ENCODE measurements at places on chromosomes 3 and 15.

DNA sequence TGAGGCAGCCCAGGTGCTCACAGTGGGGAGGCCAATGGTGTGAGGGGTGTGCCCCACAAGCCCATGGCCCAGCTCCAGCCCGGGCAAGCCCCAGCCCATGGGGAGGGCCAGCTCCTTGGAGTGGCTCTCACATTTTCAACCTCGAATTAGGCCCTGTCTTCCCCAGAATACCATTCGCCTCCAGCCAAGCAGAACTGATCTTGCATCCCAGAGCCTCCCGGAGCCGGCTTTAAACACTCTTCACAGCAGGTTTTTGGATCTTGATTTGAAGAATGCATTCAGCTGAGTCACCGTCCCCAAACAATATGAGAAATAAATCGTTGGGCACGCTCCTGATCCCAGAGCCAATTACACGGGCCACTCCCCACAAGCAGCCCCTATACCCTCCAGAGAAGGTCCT lies 23.7 kb downstream of the TPRA1 start:
- DNase-seq = no peak

GRCh38 chr3:32596909-32597369 lies 26.3 kb upstream of the DYNC1LI1 start:
- DNase-seq = no peak

- DNase-seq = peak; percentile 24
These were observed 161.8 kb upstream of the TBL1XR1 start for GRCh38 chr3:177358977-177359592.

- no peak for DNase-seq
These were observed 109.1 kb downstream of the RFTN1 start for GRCh38 chr3:16404349-16404895.

DNA sequence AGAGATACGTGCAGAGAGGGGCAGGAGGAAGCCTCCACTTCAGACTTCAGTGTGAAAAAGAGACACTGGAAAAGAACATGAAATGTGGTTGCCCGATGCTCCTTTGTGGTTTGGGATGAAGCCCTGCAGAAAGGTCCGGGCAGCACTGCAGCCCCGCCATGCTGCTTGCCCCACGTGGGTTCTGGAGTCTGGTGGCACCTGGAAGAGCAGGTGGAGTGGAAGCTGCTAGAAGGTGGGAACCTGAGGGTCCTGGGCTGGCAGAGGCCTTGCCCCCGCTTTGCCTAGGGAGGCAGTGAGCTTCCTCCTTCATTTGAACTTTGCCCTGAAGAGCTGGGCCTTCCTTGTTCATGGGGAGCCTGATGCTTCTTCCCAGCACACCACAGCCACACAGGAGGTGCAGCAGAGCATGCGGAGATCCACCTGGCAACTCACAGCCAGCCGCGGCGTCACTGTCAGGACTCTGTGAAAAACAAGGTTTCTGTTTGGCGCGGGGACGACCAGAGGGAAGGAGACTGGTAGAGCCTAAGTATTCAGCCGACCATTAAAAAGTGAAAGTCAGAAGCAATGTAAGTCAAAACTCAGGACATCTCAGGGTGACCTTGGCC lies 59.0 kb downstream of the APBA2 start:
- no peak for DNase-seq

- no peak for DNase-seq
These were observed 142.4 kb downstream of the ANXA2 start for GRCh38 chr15:60255390-60255789.

DNA sequence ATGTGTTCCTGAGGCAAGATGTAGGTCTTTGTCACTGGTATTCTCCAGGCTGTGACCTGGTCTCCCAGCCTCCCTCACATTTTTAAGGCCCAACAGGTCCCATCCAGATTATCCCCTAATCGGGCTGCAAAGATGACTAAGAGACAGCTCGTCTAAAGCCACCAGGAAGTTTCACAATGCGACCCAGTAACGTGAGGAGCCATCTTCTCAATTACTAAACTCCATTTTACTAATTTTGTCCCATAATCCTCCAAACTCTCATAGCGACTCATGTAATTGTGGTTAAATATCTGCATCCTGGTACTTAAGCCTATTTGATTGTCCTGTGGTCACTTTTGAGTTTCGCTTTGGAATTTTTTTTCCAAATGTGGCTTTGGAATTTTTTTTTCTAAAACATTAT lies 8.7 kb upstream of the PLA2G4F start:
- DNase-seq = no peak

DNA sequence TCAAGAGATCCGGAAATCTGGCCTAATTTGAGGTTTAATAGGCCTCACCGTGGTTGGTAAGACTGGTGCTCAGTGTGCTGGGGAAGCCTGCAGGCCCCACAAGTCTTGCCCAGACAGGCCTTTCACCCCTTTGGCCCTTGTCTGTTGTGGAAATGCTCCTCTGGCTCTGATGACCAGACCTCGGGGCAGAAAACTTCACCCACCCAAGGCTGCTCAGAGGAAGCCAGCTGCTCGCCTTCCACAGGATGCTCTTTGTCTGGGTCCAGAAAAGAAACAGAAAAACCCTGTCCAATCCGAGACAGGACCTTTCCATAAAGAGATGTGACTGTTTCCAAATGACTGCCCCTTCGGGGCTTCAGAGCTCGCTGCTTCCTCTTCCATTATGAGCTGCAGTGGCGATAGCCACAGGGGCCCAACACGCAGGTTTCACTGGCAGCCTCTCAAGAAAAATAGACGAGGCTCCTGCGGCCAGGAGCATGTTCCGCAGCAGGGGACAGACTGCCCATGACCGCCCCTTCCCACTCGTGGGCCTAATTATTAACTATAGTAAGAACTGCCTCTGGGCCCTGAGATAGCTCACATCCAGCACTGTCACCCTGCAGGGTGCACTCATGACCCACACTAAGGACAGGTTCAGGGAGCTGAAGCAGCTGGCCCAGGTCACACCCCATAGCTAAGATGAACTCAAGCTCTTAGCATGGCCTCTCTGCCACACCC lies 6.8 kb upstream of the SNX22 start:
- no peak for DNase-seq

DNA sequence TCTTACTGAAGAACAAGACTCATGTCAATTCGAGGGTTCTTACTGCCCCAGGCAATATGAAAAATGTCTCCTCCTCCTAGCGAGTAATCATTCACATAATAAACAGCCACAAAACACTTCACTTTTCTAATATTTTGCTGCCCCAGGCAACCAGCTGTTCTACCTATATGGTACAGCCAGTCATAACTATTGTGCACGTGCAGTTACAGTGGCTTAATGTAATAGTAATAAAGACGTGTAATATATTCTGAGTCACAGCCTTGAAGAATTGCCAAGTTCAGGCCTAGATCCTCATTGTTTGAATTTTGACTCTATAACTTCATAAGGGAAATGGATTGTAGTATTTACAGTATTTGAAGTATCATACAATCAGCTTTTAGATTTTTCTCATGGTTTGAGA lies 1250.0 kb upstream of the GBE1 start:
- no peak for DNase-seq

GRCh38 chr15:67077641-67078215 lies 12.3 kb downstream of the SMAD3 start:
- DNase-seq = no peak

- DNase-seq = no peak
These were observed 33.6 kb upstream of the ZBTB38 start for GRCh38 chr3:141334627-141335250.

GRCh38 chr3:193870376-193871219 lies 265.4 kb upstream of the HES1 start:
- no peak for DNase-seq

DNA sequence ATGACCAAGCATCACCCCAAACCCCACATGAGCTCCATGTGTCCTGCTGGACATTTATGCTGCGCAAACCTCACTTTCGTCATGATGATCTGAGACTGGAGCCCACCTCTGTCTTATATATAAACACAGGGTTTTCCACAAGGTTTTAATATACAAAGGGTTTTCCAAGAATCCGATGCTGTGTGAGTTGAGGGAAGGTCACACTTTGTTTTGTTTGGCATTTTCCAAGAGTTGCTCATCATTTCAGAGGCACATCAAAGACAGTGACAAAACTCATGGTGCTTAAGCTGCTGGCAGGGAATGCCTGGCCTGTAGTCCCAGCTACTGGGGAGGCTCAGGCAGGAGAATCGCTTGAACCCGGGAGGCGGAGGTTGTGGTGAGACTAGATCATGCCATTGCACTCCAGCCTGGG lies 20.0 kb downstream of the EFCC1 start:
- no peak for DNase-seq

GRCh38 chr3:32946973-32947788 lies 4.3 kb upstream of the CCR4 start:
- DNase-seq = no peak

- no peak for DNase-seq
These were observed 169.7 kb upstream of the TBC1D5 start for GRCh38 chr3:17911986-17912760.

- no peak for DNase-seq
These were observed 816.3 kb downstream of the FHIT start for GRCh38 chr3:60434950-60435349.

DNA sequence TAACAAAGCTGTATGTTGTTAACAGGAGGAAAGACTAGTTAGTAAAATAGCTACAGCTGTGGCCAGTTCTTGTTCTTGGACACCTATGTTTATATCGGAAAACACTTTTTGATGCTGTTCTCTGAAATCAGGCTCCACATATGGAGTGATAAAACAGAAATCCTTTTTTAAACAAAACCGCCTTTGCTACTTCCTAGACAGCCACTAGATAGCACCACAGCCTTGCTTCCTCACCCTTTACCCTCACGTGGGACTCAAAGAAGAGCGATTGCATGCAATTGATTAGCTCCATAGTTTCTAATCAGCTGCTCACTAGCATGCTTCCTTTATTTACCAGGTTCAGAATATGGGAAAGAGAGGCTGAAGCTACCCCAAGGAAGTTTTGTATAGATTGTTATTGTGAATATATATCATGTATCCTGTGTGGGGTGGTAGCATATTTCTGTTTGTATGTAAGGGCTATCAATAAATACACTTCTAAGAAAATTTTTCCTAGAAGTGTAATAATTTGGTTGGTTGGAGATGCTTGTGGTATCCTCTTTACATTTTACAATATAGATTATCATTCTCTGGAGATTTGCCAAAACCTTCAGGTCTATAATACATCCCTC lies 4.3 kb upstream of the MTFMT start:
- DNase-seq = no peak

DNA sequence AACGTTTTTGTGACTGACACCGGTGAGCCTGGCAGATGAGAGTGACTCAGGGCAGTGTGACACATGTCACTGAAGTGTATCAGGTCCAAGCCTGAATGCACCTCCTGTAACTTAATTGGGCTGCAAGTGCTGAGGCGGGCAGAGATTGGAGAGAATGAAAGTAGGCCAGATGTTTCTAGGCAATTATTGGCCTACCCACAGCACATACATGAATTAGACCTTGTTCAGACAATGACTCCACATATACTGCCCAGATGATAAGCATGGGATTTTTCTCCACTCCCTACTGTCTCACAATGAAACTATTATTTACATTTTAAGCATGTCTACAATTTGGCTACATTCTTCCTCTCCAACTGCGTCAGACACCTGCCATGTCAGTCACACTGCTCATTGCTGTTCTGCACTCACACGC lies 187.3 kb upstream of the ZNF385D start:
- DNase-seq = no peak

GRCh38 chr15:21268436-21268940 lies 171.8 kb downstream of the POTEB3 start:
- no peak for DNase-seq

DNA sequence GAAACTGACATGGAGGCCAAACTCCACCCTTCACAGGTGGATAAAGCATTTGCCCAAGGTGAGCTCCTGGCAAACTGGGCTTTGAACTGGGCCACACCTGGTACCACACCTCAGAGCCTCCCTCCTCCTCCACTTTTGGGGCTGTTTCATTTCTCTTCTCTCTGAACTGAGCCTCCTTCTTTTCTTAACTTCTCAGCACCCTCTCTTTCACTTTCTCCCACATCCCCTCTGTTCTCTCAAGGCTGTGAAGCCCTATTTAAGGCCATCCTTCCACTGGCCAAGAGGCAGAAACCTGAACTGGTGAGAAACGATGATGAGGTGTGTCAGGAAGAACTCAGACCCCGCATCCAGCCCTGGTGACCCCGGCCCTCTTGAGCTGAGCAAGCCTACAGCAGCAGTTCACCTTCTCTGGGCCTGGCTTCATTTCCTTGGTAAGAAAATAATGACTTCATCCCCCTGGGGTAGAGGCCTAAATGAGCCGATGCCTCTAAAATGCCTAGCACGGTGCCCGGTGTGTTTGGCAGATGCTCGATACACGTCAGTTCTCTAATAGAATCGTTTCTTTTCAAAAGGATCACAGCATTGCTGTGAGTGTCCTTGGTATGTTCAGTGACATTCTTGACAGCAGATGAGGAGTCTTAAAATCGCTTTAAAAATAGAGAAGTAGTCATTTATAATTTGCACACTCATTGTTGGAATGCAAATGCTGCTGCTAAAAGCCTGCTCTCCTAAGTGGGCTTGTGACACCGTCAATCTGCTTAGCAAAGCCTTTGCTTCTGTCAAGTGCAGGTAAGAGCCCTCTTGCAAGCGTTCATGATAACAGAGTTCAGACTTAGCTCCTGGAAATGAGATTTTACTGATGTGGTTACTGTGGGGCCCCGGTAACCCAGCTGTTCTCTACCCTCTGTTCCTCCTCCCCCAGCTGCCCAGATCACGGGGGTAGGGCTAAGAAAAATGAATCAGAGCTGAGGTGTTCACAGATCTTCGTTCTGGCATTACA lies 97.7 kb upstream of the ATP2B2 start:
- DNase-seq = peak; percentile 66

DNA sequence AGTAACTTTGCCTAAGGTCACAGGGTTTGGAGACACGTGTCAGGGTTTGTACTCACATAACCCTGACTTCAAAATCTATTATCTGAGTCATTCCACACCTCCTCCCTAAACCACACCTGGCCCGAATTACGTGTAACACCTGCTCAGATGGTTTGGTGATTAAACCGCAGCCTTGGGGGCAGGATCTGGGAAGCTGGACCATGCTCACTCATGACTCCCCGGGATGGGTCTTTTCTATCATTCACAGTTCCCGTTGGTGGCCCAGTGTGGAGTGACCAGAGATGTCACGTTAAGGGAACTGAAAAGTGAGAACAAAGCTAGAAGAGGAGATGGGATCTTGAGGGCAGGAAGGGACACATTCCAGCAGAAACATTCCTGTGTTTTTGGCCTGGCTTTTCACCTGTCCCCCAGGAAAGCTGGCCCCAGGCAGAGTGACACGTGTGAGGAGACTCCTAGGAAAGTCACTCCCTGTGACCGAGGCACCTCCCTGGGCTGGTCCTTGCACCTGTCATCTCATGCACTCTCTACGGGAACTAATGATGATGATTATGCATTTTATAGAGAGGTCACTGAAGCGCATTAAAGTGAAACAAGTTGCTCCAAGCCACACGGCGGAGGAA lies 75.4 kb upstream of the POMGNT2 start:
- DNase-seq = peak; percentile 60
